ENCODE measurements at places on chromosomes 6 and 20.

GRCh38 chr6:5237805-5238204, 22.9 kb downstream of the LYRM4 start:
- no peak for DNase-seq

- DNase-seq = no peak
These were observed 39.6 kb upstream of the HDAC2 start for GRCh38 chr6:114010540-114010939.

- no peak for DNase-seq
These were observed 176.2 kb downstream of the NFATC2 start for GRCh38 chr20:51366155-51366886.

DNA sequence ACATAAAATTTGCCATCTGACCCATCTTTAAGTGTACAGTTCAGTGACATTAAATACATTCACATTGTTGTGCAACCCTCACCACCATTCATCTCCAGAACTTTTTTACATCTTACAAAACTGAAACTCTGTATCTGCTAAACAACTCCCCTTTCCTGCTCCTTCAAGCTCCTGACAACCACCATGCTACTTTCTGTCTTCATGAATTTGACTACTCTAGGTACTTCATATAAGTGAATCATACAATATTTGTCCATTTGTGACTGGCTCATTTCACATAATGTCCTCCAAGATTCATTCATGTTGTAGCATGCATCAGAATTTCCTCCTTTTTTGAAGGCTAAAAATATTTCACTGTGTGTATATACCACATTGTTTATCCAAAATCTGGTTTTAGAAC, 86.9 kb upstream of the SMLR1 start:
- no peak for DNase-seq

GRCh38 chr6:144377586-144378210, 92.6 kb downstream of the UTRN start:
- DNase-seq = no peak

GRCh38 chr6:45054610-45055009, 273.5 kb upstream of the RUNX2 start:
- DNase-seq = no peak

DNA sequence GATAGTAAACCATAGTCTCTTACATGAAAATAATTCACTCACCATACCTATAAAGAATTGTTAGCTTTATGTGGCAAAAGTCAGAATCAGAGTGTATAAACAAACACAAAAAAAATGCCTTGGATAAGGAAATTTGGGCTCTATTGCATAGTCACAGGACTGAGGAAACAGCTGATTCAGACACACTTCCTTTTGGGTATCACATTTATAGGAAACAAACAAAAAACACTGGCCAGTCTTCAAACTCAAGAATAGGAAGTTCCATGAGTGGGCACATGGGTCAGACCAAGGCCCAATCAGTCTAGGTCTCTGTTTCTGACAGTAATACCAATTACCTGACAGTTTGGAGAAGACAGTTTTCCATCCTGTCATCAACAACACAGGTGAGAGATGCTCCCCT, 8.0 kb downstream of the SLC18B1 start:
- DNase-seq = no peak

DNA sequence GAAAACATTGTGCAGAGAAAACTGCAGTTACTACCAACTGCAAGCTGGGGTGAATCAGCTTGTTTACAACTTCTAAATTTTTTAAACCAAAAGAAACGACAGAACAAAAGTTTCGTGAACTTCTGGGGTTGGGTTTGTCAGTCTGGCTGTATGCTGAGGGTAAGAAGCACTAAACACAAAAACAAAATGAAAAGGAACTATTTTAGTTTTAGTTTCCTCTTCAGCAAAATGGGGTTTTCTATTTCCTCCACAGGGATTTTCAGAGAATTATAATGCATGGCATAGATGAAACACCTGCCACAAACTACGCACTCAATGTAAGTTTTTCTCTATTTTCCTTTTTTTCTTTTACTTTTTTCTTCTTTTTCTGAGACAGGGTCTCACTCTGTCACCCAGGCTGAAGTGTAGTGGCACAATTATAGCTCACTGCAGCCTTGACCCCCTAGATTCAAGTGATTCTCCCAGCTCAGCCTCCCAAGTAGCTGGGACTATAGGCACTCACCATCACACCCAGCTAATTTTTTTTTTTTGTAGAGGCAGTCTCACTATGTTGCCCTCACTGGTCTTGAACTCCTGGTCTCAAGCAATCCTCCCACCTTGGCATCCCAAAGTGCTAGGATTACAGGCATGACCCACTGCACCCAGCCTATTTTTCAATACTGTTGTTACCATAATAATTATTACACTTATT, 40.6 kb downstream of the CGA start:
- no peak for DNase-seq

DNA sequence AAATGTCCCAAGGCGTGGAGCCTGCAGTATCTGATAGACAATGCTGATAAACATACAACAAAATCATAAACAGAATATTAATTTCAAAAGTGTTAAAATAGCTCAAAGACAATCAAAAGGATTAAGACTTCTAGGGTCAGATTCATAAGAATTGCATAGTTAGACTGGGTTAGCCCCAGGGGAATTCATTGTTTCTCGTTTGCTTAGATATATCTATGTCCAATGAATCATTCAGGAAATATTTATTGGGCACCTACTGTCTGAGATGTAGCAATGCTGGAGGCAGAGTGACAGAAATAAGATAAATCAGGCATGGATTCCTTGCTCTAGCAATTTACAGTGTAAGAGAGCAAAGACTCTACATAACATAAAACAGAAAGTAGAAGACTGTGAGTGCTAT, 124.4 kb upstream of the PRL start:
- no peak for DNase-seq

- DNase-seq = no peak
These were observed 801.6 kb downstream of the EPHA7 start for GRCh38 chr6:92617721-92618120.

GRCh38 chr20:52972965-52973819, 1.0 kb downstream of the TSHZ2 start:
- no peak for DNase-seq

DNA sequence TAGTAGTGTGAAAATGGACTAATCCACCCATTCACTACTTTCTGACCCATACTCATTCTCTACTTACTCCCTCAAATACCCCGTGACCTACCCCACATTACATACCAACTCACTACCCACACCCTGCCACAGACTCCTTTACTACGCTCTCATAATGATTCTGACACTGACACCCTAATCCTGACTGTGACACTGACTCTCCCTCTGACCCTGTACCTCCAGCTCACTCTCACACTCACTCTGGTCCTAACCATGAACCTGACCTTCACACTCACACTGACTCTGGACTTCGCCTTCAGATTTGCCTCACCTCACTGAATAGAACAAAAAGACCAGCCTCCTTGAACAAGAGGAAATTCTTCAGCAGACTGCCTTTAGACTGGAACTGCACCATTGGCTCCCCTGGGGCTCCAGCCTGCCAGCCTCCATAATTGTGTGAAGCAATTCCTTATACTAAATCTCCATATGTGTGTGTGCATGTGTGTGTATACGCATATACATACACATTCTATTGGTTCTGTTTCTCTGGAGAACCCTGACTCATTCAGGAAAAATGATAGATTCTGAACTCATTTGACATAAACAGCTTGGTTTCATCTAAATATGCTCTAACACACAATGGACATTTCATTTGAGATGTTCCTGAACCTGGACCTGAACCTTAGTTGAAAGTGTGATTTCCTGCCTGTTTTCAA, 10.5 kb upstream of the ZNF343 start:
- no peak for DNase-seq

DNA sequence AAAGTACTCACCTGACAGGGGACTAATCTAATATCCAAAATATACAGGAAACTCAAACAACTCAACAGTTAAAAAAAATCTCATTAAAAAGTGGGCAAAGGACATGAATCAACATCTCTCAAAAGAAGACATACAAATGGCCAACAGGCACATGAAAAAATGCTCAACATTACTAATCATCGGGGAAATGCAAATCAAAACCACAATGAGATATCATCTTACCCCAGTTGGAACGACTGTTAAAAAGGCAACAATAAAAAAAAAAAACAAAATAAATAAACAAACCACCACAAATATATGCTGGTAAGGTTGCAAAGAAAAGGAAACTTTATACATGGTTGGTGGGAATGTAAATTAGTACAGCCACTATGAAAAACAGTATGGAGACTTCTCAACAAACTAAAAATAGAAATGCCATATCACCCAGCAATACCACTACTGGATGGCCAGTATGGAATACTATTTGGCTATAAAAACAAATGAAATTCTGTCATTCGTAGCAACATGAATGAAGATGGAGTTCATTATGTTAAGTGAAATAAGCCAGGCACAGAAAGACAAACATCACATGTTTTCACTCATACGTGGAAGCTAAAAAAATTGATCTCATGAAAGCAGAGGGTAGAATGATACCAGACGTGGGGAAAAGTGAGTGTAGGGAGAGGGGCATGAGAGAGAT, 6.6 kb downstream of the SIRPB2 start:
- DNase-seq = no peak

- DNase-seq = no peak
These were observed 231.6 kb downstream of the MAFB start for GRCh38 chr20:40457404-40457803.

GRCh38 chr6:49110916-49111315, 352.1 kb downstream of the MMUT start:
- no peak for DNase-seq

DNA sequence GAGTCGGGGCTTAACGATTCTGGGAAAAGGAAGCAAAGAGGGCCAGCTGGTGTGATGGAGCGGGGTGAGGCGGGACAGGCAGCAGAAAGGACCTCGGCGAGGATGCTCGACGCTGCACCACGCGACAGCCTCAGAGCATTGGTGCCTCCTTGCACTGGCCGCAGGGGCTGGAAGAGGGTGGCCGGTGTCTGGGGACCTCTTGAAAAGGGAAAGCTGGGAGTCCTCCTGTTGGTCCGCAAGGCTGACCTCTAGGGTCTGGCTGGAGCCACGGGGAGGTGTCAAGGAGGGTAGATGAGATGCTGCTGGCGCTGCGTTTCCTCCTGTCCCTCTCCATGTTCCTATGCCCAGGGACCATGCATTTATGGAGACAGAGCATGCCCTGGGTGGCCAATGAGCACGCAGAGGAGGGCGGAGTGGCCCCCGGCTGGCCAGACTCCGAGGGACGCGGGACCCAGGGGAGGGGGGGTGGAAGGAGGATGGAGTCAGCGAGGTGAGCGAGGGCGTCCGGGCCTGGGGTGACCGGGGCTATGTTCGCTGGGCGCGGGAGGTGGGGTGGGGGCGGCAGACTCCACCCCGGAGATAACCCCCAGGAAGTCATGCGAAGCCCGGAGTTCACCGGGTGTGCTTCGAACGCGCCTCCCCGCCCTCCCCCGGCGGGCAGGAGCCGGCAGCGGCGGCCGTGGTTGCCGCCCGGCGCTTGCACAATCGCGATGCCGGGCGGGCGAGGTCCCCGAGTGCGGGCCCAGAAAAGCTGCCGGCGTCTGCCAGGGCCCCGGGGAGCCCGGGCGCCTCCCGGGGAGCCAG, at the start of gene CYP24A1:
Gene CYP24A1 (minus strand): TSS at position 334 of the 804 bp plus-strand sequence. CDS start 407 bp downstream, outside the sequence.
- no peak for DNase-seq

DNA sequence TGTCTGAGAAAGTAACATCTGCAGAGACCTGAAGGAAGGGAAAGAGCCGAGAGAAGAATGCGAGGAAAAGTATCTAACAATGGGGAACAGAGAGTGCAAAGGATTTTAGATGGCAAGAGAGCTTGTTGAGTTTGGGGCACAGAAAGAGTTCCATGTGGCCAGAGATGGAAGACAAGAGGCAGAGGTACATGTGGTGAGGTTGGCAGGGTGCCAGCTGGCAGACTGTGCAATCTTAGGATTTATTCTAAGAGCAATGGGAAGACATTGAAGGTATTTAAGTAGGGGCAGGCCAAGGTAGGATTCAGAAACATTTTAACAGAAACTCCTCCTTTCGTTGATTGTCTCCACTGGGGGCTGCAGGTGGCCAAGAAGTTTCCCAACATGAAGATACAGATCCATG, 20.4 kb upstream of the LBP start:
- DNase-seq = no peak

GRCh38 chr6:1217396-1217795, 94.5 kb upstream of the FOXQ1 start:
- no peak for DNase-seq

- peak; percentile 42 for DNase-seq
These were observed 216.8 kb upstream of the DTNBP1 start for GRCh38 chr6:15879371-15880261.

- DNase-seq = peak; percentile 33
These were observed 57.1 kb downstream of the ITCH start for GRCh38 chr20:34420146-34420545.

- no peak for DNase-seq
These were observed 60.6 kb downstream of the SHPRH start for GRCh38 chr6:145903356-145904102.

Data from NCI-H2081 treated with DMSO at 0.1 percent for 48 hours (cell line).